Activated CD4-positive, alpha-beta T cell treated with anti-CD3 and anti-CD28 coated beads for 1 hour (primary cell): ENCODE measurements at places on chromosomes 6 and 20.

- no peak for DNase-seq
Observed at GRCh38 chr6:93927731-93928130, 508.4 kb upstream of the EPHA7 start.

DNA sequence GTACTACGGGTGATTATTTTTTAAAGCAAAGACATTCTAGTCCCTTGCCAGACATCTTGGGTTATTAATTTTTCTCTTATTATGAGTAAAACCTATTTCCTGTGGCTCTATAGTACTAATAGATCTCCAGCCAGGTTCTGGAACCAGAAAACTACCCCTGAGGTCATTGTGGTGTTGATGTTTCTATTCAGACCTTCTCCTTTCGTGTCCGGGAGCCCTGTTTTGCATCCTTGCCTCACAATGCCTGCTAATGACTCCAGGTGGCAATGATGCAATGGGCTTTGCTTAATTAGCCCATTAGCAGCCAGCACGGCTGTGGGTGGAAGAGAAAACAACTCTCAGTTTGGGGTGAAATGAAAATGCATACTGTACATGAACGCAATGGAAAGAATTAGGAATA lies 62.9 kb upstream of the ARG1 start:
- DNase-seq = no peak

- DNase-seq = no peak
Observed at GRCh38 chr6:27078734-27079357, 168.7 kb upstream of the PRSS16 start.

- DNase-seq = no peak
Observed at GRCh38 chr20:4052139-4052480, 36.8 kb upstream of the RNF24 start.

DNA sequence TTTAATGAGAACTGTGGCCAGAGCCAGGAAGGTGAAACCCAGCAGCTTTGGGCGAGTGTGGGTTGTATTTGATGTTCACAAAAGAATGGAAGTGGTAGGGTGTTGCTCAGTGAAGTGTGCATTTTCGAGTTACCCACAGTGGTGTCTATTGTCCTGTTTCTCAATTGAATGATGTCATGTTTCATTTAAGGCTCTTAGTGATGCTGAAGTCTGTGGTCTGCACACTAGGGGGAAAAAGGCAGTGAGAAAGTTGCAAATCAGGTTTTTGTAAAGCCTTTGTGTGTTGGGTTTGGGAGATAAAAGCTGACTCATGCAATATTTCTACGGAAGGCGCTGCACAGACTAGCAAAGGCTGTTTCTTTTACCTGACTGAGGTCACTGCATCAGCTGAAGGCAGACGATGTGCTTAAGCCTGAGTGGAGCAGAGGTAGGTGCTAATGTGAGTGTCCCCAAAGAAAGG lies 121.1 kb downstream of the PLEKHG1 start:
- no peak for DNase-seq

DNA sequence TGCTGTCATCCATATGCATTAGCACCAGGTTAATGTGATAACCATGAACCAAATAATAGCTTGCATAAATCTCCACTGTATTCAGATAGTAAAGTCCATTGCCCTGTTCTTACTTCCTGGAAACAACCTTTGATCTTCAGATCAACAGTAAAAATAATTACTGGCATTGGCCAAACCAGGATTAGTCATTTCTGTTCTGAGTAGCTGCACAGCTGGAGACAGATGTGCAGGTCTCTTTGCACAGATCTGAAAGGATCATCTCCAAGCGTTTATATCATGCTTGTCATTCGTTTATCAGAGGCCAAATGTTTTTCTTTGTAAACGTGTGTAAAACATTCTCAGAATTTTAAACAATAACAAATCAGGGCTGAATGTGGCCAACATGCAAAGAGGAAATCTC lies 134.4 kb upstream of the HMGCLL1 start:
- DNase-seq = no peak

GRCh38 chr6:141244366-141244765 lies 888.4 kb upstream of the GJE1 start:
- DNase-seq = no peak
